ENCODE measurements at places on chromosomes 1 and 21.
A peak's percentile ranks its signal among the peaks of the same experiment; 100 is the strongest.

DNA sequence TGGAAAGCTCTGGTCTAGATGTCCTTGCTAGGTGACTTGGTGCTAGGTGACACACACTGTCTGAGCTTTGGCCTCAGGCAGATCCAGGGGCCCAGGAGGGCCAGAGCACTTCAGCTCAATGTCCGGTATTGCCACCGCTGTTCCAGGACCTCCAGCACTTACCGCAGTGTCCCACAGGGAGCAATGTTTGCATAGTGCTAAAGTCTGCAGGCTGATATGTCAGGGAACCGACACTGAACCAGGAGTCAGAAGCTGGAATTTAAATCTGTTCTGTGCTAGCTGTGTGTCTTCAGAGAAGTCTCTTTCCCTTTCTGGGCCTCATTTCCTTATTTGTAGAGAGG lies 19.3 kb downstream of the DHCR24 start:
- no peak for DNase-seq

DNA sequence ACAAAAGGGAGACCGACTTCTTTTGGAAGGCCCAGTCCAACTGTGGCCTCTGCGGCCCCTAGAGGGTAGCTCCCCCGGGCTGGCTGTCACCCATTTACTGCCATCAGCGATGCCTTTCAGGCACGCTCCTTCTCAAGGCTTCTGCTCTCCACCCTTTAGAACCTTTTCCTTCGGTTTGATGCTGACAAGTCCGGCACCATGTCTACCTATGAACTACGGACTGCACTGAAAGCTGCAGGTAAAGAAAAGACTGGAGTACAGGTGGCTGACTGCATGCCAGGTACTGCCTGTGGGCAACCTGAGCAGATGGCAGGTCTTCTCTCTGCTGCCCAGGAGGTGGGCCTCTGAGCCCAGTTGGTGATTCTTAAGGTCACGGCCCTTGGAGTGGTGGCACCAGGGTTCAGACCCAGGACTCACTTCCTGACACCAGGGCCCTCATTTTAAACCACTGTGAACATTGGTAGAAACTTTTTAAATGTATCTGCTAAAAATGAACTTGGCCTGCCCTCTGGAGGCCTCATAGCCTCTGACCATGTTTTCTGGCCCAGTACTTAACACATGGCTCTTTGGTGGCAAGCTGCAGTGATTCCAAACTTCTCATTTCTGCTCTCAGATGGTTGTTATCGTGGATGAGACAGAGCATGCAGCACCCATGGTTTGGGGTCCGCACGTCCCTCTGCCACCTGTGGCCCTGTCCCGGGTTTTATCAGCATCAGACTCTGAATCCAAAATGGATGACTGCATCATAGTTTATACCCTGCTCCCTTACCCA lies 45.7 kb downstream of the CAPN9 start:
- DNase-seq = no peak

GRCh38 chr21:45966791-45967394 lies 14.7 kb upstream of the COL6A1 start:
- no peak for DNase-seq

- no peak for DNase-seq
These were observed 130.2 kb downstream of the TPR start for GRCh38 chr1:186244825-186245224.

DNA sequence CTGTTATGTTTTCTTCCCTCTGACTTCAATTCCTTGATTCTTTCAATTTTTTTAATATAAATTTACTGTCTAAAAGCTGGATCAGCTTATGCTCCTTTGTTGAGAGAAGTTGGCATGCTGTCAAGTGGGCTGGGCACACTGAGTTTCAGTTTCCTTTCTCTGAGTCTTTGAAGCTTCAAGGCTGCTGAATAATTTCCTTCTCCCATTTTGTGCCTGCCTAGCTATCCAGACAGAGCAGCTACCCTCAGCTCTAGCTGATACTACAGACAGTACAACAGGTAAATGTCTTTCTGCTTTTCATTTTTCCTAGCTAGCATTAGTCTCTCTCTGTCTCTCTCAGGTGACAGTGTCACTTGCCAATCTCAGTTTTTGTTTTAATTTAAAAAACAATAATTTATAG lies at the start of gene IFI44:
IFI44 (plus strand) TSS at position 204 of the 400 bp plus-strand sequence. CDS start 365 bp downstream, outside the sequence.
- DNase-seq = no peak

DNA sequence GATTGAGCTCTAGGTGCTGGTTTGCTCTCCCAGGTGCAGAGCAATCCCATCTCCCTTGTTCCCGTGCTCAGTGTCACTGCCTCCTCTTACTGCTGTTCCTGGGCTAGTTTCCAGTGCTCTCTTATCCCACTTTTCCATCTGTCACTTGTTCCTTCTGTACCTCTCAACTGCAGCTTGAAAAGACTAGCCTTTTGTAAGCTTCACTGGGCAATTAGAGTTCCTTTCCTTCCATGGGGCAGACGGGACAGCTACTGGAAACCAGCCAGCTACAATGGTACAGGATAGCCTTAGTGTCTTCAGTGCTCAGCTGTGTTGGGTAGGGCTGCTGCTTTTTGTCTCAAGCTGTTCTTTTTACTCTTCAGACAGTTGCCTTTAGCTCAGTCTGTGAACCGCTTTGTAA lies 31.6 kb downstream of the AGT start:
- no peak for DNase-seq

DNA sequence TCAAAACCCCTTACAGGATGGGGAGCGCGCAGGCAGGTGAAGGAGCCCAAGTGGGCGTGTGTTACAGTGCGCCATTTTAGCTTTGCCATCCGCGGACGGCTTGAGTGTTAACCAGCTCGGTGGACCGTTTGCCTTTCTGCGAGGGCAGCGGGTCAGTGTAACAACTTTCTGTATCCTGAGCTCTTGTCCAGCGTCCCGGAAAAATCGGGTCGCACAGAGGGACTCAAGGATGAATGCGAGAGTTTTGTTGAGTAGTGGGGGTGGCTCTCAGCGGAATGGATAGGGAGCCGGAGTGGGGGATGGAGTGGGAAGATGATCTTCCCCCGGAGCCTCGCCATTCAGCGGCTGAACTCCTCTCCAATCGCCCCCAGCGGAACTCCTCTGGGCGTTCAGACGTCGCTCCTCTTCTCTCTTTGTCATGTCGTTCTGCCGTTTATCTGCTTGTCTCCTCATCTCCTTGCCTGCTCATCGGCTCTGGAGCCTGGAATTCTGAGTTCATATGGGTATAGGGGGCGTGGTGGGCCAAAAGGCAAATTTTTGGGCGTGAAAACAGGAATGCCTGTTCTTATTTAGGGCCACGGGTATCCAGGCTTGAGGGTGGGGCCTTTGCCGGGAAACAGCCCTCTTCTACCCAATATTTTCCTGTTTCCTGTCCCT lies 295.4 kb downstream of the CTH start:
- DNase-seq = no peak

- no peak for DNase-seq
These were observed 653 bp upstream of the IFFO2 start for GRCh38 chr1:18957136-18957521.

- no peak for DNase-seq
These were observed 205.0 kb downstream of the HIVEP3 start for GRCh38 chr1:41713557-41714327.

- no peak for DNase-seq
These were observed 21.0 kb upstream of the LORICRIN start for GRCh38 chr1:153238527-153238926.

DNA sequence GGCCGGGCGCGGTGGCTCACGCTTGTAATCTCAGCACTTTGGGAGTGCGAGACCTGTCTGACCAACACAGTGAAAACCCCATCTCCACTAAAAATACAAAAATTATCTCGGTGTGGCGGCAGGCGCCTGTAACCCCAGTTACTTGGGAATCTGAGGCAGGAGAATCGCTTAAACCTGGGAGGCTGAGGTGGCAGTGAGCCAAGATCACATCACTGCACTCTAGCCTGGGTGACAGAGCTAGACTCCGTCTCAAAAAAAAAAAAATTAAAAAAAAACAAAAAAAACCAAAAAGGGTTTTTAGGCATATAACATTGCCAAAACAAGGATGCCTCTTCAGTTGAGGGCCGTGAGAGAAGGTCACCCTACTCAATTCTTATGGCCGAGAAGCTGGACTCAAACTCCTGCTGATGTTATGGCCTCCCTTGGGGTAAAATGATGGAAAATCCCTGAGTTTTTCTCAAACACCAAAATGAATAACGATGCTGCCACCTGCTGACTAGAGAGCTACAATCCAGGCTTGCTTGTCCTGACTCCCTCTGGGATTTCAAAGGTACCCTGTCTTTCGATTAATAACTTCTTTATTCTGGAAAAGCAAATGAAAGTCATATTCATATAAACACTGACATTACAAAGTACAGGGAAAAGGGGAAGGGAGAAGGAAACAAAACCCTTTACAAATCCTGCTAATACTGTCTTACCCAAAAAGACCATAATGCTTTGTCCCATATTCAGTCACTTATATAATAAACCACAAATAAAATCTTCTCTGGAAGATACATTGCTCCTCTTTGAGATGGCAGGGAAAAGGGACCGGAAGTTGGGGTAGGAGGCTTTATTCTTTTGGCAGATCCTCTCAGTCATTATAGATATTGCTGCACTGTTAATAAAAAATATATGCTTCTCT lies 10.7 kb downstream of the RAB42 start:
- no peak for DNase-seq

GRCh38 chr1:54459726-54460191 lies 53.6 kb upstream of the SSBP3 start:
- no peak for DNase-seq

DNA sequence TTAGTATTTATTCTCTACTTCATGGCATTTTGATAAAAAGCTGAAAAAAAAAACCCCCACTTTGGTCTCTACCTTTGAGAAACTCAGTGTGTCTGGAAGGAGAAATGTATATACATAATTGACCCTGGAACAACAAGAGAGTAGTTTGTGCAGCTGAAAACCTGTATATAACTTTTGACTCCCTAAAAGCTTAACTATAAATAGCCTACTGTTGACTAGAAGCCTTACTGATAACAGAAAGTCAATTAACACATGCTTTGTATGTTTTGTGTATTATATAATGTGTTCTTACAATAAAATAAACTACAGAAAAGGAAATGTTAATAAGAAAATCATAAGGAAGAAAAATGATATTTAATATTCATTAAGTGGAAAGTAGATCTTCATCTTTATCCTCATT lies 88.0 kb downstream of the NEK7 start:
- DNase-seq = no peak

DNA sequence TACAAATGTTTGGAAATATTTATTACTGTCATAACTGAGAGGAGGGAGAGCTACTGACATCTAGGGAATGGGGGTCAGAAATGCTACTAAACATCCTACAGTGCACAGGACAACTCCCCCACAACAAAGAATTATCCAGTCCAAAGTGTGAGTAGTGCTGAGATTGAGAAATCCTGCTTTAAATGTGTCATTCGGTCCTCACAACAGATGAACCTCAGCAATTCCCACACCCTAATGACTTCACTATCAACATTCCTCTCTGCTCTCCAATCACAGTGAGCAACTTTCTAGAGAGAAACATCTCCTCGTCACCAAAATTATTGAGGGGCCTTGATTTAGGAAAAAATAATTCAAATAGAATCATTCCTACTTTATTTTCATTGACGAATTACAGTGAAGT lies 18.0 kb downstream of the OMA1 start:
- no peak for DNase-seq

DNA sequence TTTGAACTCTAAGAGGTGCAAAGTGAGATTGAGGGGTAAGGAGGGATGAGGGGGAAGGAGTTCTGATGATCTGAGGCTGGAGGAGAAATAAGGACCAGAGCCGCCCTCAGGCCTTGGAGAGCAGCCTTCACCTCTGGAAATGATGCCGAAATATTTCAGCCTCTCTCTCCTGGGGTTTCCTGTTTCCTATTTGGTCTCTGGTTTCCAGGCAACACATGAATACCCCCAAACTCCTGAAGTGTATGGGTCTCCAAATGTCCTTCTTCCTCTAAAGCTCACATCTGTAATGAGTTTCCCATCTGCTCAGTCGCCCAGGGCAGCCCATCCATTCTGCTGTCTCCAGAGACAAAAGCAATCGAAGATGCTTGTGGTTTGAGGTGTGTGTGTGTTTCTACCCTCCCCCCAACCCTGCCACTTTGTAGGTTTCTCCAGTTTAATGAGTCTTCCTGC lies 52.0 kb upstream of the FAM20B start:
- DNase-seq = no peak

- no peak for DNase-seq
These were observed 95.5 kb downstream of the NEGR1 start for GRCh38 chr1:72186733-72187307.

DNA sequence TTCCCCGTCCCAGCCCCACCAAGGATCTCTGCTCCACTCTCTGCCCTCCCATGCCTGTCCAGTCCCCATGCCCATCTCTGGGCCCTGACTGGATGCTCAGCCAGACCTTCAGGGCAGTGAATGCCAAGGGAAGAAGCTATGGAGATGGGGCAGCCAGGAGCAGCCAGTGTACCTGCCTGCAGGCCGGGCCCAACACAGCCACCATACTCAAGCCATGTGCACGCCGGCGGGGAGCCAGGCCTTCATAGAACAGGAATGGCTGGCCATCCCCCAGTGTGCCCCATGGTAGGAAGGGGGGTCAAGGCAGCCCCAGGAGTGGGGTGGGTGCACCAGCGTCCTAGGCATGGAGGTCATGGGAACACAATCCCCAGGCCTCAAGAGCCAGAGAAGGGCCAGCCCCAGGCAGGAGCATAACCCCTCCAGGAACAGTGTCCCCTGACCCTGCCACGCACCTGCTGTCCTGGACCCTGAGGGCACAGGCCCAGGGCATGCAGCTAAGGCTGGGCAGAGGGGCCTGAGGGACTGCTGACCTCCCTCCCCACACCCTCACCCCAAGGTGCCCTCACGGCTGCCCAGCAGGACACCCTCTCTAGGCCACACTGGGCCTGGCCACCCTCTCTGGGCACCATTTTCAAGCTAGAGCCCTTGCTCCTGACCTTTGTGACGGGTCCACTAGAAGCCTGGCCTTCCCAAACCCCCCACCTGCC lies 20.3 kb upstream of the ARF1 start:
- DNase-seq = no peak

GRCh38 chr21:28587748-28588147 lies 404.9 kb downstream of the LTN1 start:
- DNase-seq = no peak

- no peak for DNase-seq
These were observed 92.1 kb downstream of the PRKAB2 start for GRCh38 chr1:147080006-147080661.

- no peak for DNase-seq
These were observed 22.9 kb upstream of the GFI1 start for GRCh38 chr1:92509619-92510018.

- DNase-seq = no peak
These were observed 28.8 kb downstream of the SCMH1 start for GRCh38 chr1:41213341-41213740.

DNA sequence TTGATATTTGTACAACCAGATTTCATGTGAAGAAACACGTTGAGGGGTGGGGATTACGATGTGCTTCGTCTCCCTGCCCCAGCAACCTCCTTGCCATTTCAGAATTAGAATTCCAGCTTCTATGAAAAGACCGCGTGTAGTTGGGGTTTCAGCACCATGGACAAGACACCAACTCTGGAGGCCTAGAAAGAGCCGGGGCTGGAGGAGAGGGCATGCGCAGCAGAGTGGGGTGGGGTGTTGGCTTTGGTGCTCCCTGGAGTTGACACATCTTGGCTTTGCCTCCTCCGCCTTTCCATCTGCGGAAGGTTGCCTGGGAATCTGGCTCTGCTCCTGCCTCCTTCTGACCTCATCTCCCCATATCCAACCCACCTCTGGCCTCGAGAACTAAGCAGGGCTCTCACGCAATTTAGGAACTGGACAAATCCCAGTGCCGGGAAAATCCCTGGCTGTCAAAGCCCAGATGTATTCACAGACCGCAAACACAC lies 11.8 kb downstream of the HTR6 start:
- no peak for DNase-seq

- no peak for DNase-seq
These were observed 169.9 kb downstream of the HS2ST1 start for GRCh38 chr1:87084244-87084836.

GRCh38 chr1:212457740-212458338 lies 25.1 kb downstream of the NENF start:
- DNase-seq = peak; percentile 31

GRCh38 chr1:240030236-240030635 lies 61.4 kb upstream of the FMN2 start:
- no peak for DNase-seq

All from NK-92 treated with Interleukin-12 subunit alpha and Interleukin-12 subunit beta, amount 100 ng/mL, for 24 hours (cell line).